ENCODE measurements at places on chromosomes 4 and X.

- no peak for DNase-seq
These were observed 77.3 kb downstream of the FAM184B start for GRCh38 chr4:17704020-17704650.

- peak; percentile 83 for DNase-seq
These were observed 19.5 kb downstream of the CNGA2 start for GRCh38 chrX:151754047-151754429.

GRCh38 chr4:121119715-121120114 is 44.4 kb downstream of the TNIP3 start:
- DNase-seq: no peak

DNA sequence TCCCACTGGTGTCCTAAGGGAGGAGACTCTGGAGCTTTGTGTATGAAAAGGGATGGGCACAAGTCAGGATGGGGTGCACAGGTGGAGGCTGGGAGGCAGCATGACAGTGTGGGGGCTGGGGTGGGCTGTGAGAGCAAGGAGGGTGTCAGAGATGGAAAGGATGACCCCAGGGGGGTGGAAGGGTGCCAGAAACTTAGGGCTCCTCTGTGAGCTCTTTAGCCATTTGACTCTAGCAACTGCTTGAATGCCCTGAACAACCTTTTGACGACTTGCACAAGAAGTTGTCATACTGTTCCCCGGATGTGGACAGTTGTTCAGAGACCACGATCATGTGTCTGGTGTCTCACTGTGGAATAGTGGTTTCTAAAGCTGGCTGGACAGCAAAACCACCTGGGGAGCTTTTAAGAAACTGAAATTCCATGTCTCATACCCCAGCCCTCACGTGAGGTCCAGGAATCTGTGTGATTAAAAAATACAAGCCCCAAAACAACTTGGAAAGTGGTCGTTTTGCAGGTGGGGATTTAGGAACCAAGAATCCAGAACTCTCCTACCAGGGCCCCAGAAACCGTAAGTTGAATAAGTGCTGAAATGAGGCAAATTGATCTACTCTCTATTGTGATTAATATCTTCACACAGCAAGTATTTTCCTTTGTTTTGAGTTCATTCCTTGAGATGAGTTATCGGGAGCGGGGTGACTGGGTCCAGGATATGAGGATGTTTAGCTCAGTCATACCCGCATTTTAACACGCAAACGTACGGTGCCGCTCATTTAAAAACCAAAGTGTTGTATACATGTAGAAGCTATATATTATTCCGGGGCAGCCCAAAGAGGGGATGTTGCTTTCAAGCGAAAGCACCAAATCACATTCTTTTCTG is 3.4 kb downstream of the RHOH start:
- peak; percentile 20 for DNase-seq

DNA sequence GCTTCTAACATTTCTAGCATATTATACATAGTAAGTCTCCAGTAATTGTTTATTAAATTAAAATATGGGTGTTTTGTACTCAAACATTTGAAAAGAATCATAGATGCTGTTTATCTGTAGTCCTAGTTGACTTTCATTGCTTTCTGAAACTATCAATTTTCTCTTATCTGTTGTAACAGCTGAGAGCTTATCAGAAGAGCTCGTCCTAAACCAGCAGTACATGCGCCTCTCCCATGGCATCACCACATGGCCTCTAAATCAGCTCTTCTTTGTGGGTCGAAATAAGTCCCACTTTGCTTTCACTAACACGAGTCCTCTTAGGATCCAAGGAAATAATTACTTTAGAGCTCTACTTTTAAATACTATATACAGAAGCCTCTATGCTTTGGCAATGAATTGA is 55.1 kb downstream of the PPP3CA start:
- no peak for DNase-seq

DNA sequence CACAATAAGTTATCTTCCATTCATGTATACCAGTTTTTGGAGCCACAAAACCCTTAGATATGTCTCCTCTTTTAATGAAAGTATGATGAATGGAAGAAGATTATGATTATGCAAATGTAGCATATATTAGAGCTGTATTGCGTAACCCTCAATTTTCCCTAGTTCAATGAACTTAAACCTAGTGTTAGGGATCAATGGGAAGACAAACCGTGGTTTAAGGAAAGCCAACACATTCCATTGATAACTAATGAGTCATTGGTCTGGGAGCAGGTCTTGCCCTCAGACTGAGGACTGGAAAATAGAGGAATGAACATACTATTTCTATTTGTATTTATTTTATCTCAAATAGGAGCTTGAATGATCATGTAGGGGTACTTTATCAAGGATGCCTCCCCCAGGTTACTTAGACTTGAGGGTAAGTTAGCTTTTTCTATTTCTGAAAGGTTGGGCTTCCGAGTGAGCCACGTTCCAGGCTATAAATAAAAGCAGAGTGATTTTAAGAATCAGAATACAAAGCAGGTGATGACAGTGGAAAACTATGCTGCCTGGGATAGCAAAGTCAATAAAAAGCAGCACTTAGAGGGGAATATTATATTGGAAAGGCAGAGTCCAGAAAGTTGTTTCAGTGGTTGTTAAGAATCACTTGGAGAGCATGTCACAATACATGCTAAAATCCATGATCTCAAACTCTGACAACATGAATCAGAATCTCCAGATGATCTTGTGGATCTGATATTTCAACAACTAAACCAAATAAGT is 356.0 kb downstream of the ADAM29 start:
- peak; percentile 53 for DNase-seq

GRCh38 chr4:52421811-52422213 is 237.3 kb downstream of the USP46 start:
- peak; percentile 20 for DNase-seq

- peak; percentile 86 for DNase-seq
These were observed 31.9 kb downstream of the APLN start for GRCh38 chrX:129622757-129623301.

DNA sequence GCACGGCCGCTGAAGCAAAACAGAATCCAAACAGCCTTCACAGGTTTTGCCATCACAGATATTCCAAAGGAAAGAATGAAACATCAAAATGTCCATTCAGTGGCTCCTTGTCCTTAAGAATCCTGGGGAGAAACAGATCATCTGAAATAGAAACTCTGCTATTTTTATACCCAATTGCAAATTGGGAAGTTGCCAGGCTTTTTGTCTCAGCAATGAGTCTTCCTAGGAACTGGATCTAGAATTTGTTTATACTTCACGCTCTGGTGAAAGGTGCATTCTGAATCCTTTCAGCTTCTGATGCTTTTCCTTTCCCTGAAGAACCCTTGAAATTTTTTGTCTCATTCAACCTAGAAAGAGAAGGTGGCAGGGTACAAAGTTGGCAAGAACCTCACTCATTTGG is 218.9 kb downstream of the FBXW7 start:
- peak; percentile 26 for DNase-seq

GRCh38 chr4:48667148-48667547 is 112.9 kb downstream of the FRYL start:
- DNase-seq: no peak

DNA sequence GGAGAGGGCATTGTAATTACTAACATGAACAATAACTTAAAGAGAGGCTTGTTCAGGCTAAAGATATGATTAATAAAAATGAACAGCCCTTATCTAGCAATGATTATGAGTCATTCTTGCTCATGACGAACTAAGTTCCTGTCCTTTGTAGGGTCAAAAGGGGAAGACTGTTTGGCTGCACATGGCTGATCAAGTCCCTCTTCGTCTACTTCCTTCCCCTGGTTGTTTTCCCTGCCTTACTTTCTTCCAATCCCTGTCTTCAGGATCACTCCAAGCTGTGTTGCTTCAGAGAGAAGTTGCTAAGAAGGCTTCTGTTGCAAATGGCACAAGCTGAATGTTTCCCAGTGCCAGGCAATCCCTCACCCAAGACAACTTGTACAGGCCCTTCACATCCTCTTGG is 115.0 kb upstream of the HS3ST1 start:
- DNase-seq: no peak

GRCh38 chr4:39263895-39264294 is 81.6 kb downstream of the WDR19 start:
- DNase-seq: no peak

DNA sequence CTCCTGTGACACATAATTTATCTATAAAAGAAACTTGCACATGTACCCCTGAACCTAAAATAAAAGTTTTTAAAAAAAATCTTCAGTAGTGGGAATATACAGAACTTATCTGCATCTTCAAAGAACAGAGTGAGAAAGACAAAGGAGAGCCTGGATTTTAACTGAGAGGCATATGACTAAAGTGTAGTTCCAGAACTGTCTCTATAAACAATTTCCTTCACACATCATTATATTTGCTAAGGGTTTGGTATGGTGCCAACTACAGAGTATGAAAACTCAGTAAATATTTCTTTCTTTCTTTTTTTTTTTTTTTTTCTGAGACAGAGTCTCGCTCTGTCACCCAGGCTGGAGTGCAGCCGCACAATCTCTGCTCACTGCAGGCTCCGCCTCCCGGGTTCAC is 49.9 kb upstream of the NFKB1 start:
- DNase-seq: peak; percentile 18

- no peak for DNase-seq
These were observed 42.7 kb upstream of the PTPN13 start for GRCh38 chr4:86551387-86551786.

GRCh38 chrX:3815896-3816664 is 102.6 kb upstream of the PRKX start:
- peak; percentile 35 for DNase-seq

DNA sequence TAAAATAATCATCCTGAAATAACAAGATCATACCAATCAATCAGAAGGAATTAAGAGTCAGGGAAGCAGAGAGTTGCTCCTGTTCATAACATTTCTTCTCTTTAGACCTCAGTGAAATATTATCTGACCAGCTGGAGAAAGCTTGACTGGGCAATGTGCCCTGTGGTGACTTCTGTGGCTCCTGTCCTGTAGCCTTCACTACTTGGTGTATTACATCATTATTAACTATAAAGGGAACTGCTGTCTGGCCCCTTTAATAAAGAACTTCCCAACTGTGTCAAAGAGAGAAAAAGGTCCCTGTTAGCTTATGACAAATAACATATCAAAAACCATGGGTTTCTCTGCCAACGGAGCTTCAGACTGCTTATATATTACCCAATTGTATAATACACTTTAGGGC is 18.0 kb downstream of the OPHN1 start:
- DNase-seq: peak; percentile 40

DNA sequence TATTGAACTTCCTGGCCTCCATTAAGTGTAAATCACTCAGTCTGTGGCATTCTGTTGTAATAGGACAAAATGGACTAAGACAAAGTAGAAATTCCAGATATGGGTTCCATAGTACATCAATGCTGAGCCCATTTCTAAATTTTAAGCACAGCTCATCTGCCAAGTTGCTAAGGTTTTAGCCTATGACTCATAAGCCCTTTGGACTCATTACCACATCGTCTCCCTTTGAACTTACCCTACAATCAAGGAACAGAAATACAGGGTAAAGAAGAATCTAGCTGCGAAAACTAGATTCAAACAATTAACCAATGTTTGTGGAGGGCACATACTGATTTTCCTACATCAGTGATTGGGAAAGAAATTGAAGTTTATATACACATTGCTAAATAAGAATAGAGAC is 31.8 kb downstream of the NAA11 start:
- DNase-seq: peak; percentile 19

GRCh38 chrX:13659063-13659462 is 6.1 kb downstream of the TCEANC start:
- DNase-seq: peak; percentile 60

DNA sequence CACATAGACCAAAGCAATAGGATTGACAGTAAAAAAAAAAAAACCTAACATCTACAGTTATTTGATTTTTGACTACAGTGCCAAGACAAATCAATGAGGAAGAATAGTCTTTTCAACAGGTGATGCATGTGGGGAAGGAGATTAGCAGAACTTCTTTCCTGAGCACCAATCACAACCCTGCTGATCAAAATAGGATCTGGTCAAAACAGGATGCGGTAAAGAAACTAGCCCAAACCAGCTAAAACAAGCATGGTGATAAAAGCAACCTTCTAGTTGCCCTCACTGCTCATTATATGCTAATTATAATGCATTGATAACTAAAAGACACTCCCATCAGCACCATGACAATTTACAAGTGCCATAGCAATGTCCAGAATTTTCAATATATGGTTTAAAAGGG is 667.5 kb downstream of the GRXCR1 start:
- no peak for DNase-seq

DNA sequence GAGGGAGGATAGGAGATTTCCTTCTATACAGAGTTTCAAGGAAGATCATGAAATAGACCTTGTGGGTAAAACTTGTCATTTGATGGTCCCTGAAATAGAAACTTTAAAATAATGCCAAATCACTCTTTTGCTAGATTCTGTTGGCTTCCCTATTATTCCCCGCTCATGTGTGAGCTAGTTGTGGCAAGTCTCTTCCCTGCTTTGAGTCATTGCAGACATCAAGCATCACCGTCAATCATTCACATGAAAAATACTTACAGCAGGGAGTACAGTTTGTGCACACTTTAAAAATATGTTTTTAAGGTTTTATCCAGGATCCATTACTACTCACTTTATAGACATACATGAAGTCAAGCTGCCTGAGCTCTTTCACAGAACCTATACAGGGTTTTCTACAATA is 35.2 kb upstream of the INPP4B start:
- DNase-seq: no peak

DNA sequence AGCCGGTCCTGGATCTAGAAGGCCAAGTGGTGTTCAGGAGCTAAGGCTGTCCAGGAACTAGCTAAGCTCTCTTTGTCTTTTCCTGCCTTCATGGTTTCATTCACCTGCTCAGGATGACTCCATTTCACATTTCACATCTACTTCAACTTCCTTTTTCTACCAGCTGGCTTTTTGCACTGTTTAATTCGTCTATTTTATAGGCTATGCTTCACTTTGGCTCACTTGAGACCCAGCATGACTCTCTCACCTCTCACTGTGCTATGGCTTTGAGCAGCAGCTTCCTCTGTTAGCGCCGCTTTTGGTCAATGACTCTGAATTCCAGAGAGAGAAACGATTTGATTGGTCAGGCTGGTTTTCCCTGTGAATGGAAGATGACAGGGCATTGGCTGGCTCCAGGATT is 213.5 kb upstream of the CLNK start:
- DNase-seq: no peak

- peak; percentile 53 for DNase-seq
These were observed 38.5 kb upstream of the TAPT1 start for GRCh38 chr4:16264798-16265197.

DNA sequence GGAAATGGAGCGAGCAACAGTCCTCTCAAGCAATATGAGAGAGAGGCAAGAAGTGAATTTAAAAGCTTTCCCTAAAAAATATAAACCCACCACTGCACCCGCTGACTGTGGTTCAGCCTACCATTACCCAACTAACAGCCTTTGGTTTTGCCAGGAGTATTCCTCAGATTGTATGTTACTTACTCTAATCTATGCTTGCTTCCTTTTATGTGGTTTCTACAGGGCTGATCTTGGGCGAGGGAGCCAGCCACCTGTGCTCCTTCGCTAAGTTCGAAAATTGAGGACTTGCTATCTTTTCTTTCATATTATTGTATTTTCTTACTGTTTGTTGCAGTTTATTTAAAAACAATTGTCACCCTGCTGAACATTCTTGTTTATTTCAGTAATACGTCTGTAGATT is 101.1 kb downstream of the DDX53 start:
- DNase-seq: no peak

GRCh38 chr4:54723220-54723619 is 65.5 kb downstream of the KIT start:
- DNase-seq: no peak

- DNase-seq: no peak
These were observed 36.9 kb downstream of the CEP44 start for GRCh38 chr4:174320494-174321199.

- DNase-seq: peak; percentile 13
These were observed 150.3 kb downstream of the FBXW7 start for GRCh38 chr4:152385551-152385950.
